ENCODE measurements at places on chromosomes 5 and 9. TPM values are rescaled to one million over a fixed set of nuclear protein-coding genes. Genes with fewer than 3 reads are reported as not detected.

GRCh38 chr9:5514617-5515260 is 4.4 kb downstream of the PDCD1LG2 start:
- H3K36me3 ChIP-seq = no peaks in the 10 kb centered on the region
- peak overlapping the region; percentile 68 for H3K27ac ChIP-seq
- H3K4me1 ChIP-seq = peaks cover 16% of the 10 kb centered on the region
- no peaks in the 10 kb centered on the region for H3K27me3 ChIP-seq

DNA sequence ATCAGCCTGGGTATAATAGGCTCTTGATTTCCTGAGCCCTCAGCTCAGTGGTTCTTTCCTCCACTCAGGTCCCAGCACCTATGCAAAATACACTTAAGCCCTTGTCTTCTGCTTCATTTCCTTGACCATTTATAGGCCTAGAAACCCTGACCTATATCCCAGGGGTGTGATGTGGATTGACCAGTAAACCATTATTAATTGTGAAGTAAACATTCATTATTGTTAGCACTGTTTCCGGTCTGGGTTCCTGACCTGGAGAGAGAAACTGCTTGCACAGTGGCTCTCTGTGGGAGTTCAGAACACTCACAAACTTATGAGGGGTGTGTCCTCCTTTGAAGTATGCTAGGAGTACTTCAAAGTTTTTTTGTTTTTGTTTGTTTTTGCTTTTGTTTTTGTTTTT is 19.6 kb upstream of the TOMM5 start:
- no peaks in the 10 kb centered on the region for H3K4me1 ChIP-seq
- H3K36me3 ChIP-seq = no peaks in the 10 kb centered on the region
- no peak overlapping the region for H3K27ac ChIP-seq

Gene PCDHGA9
- 2.3 TPM for total RNA-seq

Gene TMEM8B
- total RNA-seq = 2.1 TPM

Gene ACTL7B
- not detected for total RNA-seq

DNA sequence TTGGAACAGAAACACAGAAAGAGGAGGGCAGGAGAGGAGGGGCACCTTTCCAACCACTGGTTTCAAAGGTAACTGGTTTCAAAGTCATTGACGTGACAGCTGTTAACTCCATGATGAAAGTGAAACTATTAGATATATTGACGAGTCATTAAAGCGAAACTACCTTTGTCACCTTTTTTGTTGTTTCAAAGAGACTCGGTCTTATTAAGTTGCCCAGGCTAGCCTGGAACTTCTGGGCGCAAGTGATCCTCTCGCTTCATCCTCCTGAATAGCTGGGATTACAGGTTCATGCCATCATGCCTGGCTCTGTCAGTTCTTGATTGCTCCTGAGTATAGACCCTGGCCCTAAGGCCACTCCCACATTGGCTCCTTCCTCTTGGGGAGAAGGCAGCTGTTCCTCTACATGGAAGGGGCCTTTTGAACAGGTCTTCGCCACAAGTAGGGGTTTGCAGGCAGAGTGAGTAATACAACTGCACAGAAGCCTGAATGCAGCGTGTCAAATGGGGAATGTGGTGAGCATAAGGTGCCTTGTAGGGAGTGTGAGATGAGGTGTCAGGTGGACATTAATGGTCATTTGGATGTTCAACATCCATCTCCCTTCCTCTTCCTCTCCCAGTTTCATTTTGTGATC is 3.4 kb upstream of the F12 start:
- peaks cover 32% of the 10 kb centered on the region for H3K4me1 ChIP-seq
- no peaks in the 10 kb centered on the region for H3K36me3 ChIP-seq
- H3K27me3 ChIP-seq = no peaks in the 10 kb centered on the region

Gene GPR107
- 35.2 TPM for total RNA-seq

DNA sequence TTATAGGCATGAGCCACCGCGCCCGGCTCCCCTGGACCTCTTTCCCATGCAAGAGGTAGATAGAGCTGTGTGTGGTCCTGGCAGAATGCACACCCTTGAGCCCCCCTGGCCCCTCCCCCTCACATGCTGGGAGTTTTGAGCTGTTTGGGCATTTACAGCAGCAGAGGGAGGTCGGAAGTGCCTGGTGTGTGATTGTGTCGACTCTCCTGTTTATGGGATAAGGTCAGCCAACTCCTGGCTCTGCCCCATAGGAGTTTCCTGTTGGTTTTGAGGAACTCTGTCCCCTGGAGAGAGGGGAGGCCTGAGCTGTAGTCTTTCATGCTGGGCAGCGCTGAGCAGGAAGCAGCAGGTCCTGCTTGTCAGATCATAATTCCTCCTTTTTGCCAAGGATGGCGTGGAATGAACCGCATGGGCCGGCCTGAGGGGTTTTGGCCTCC is 6.0 kb downstream of the LRRC8A start:
- no peak overlapping the region for H3K4me3 ChIP-seq
- peak; percentile 91 for DNase-seq
- H3K4me1 ChIP-seq = peaks cover 45% of the 10 kb centered on the region
- peaks cover 39% of the 10 kb centered on the region for H3K36me3 ChIP-seq
- no peaks in the 10 kb centered on the region for H3K27me3 ChIP-seq

- H3K27ac ChIP-seq = no peak overlapping the region
- no peaks in the 10 kb centered on the region for H3K4me1 ChIP-seq
- H3K4me3 ChIP-seq = no peak overlapping the region
- H3K36me3 ChIP-seq = no peaks in the 10 kb centered on the region
Measured at GRCh38 chr5:38613992-38614836, 57.8 kb upstream of the LIFR start.

DNA sequence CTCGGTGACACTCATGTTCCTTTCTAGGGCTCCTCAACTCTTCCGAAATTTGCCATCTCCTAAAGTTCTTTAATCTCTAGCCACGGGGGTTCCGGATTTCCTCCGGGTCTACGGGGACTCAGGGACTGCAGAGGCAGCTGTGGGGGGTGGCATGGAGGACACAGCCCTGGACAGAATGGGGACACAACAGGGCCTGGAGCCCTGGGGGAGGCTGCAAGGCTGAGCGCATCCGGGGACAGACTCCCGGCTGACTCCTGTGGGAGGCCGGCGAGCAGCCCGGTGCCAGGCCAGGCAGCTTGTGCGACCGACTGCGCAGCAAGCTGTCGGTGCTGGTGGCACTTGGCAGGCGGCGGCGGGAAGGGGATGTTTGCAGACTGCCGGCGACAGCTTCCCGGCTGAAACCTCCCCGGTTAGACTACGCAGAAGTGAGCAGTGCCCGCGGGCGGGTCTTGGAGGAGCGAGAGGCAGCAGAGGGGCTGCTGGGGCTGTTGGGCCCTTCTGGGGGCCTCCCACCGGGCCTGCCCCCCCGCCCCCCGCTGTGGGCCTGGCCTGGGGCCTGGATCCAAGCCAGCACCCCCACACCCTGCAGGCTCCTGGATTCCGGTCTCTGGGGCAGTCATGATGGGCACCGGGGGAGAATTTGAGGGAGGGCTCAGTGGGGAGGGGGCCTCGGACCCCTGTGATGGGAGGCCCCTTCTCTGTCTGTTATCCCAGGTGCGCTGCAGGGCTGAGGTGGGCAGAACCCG is 28.7 kb upstream of the UBAC1 start:
- H3K36me3 ChIP-seq = no peaks in the 10 kb centered on the region
- H3K4me3 ChIP-seq = no peak overlapping the region
- H3K27me3 ChIP-seq = peaks cover 37% of the 10 kb centered on the region
- no peak overlapping the region for H3K27ac ChIP-seq
- peaks cover 40% of the 10 kb centered on the region for H3K4me1 ChIP-seq

GRCh38 chr9:77562019-77562748 is 85.9 kb downstream of the GNA14 start:
- H3K4me1 ChIP-seq = no peaks in the 10 kb centered on the region
- no peak overlapping the region for H3K4me3 ChIP-seq
- peaks cover 3% of the 10 kb centered on the region for H3K27me3 ChIP-seq
- no peak for DNase-seq
- H3K27ac ChIP-seq = no peak overlapping the region
- no peaks in the 10 kb centered on the region for H3K36me3 ChIP-seq

Gene TERT
- not detected for total RNA-seq

Gene NRG2
- total RNA-seq = 0.06 TPM

Gene IRX2
- 6.1 TPM for total RNA-seq

- no peak overlapping the region for H3K27ac ChIP-seq
- no peak overlapping the region for H3K4me3 ChIP-seq
- H3K36me3 ChIP-seq = no peaks in the 10 kb centered on the region
- no peaks in the 10 kb centered on the region for H3K4me1 ChIP-seq
Measured at GRCh38 chr5:169577951-169578350, 5.6 kb upstream of the SPDL1 start.

- no peak overlapping the region for H3K27ac ChIP-seq
- no peak overlapping the region for H3K4me3 ChIP-seq
- no peaks in the 10 kb centered on the region for H3K27me3 ChIP-seq
- H3K36me3 ChIP-seq = peaks cover 6% of the 10 kb centered on the region
- no peak for DNase-seq
- no peaks in the 10 kb centered on the region for H3K4me1 ChIP-seq
Measured at GRCh38 chr5:127055880-127056653, 17.2 kb downstream of the C5orf63 start.

- no peaks in the 10 kb centered on the region for H3K36me3 ChIP-seq
- DNase-seq = no peak
- H3K27ac ChIP-seq = no peak overlapping the region
- H3K27me3 ChIP-seq = no peaks in the 10 kb centered on the region
- no peaks in the 10 kb centered on the region for H3K4me1 ChIP-seq
Measured at GRCh38 chr5:157177953-157178352, 2.7 kb upstream of the ITK start.

Gene ADRA1B
- not detected for total RNA-seq

DNA sequence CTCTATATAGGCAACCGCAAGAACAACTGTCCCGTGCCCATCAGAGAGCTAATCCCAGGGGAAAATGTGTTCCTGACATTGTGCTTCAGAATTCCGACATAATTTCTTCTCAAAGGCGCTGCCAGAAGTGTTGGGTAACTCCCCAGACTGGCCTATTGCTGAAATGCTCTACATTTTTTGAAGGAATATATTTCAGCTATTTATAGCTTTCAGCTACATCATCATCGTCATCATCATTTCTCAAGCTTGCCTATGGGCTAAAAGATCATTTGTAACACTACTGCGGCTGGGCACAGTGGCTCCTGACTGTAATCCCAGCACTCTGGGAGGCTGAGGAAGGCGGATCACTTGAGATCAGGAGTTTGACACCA is 49.7 kb downstream of the MYO10 start:
- H3K27ac ChIP-seq = peak overlapping the region; percentile 69
- no peaks in the 10 kb centered on the region for H3K27me3 ChIP-seq
- peak; percentile 69 for DNase-seq
- H3K36me3 ChIP-seq = no peaks in the 10 kb centered on the region
- H3K4me1 ChIP-seq = peaks cover 50% of the 10 kb centered on the region
- H3K4me3 ChIP-seq = peak overlapping the region; percentile 10

DNA sequence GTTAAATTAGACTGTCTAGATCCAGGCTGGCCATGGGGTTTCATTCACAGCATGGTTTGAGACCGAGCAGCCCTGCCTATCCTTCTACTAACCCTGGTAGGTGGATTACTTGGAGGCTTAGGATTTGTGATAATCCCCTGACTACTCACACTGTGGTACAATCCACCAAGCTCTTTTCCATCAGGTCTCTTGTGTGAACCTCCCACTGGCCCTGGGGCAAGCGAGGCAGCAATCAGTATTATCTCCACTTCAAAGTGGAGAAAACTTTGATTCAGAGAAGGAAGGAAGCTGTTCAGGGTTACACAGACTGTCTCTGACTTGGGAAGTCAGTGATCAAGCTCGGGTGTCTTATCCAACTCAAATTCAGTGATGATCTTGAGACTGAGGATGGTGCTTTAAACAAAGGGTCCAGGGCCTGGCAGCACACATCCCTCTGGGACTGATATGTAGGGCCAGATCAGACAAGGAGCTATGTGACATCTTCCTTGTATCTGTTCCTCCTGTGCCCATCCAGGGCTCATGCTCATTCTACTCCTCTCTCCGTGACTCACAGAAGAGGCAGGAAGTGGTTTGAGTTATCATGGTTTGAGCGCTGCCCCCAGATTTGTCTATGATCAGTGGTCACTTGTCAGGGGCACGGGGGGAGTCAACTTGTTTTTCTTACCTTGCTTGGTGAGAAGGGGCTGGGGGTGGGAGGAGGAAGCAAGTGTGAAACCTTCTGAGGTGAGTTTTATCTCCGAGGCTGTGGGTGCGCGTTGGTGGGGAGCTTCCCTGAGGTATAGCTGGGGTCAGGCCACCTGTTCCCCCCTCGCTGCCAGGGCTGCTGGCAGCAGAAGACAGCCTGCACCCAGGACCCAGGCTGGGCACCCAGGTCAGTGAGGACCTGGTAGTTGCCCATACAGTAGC is 48.6 kb downstream of the RGS3 start:
- peaks cover 32% of the 10 kb centered on the region for H3K4me1 ChIP-seq
- H3K27me3 ChIP-seq = no peaks in the 10 kb centered on the region
- no peak overlapping the region for H3K4me3 ChIP-seq
- no peaks in the 10 kb centered on the region for H3K36me3 ChIP-seq
- no peak for DNase-seq
- no peak overlapping the region for H3K27ac ChIP-seq

DNA sequence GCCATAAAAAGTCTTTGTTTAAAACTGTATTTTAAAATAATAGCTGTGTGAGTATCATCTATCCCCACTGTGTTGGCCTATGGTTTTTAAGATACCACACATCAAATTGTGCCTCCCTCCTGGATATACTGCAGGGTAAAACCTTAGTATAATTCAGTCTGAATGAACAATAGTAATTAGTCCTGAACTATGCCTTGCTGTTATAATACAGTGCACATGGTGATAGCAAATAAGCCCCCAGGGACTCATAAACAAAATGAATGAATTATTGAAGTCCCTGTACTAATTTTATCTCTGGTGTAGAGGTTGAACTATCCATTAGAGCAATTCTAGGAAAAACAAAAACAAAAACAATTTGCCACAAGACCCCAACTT is 142.7 kb upstream of the ADAMTSL1 start:
- H3K27ac ChIP-seq = no peak overlapping the region
- no peaks in the 10 kb centered on the region for H3K27me3 ChIP-seq
- peaks cover 26% of the 10 kb centered on the region for H3K4me1 ChIP-seq
- H3K36me3 ChIP-seq = no peaks in the 10 kb centered on the region

Measured in SJCRH30 (cell line).